ENCODE measurements at places on chromosomes 3 and 15.

GRCh38 chr3:185049710-185050109, 103.2 kb downstream of the C3orf70 start:
- no peak for DNase-seq

DNA sequence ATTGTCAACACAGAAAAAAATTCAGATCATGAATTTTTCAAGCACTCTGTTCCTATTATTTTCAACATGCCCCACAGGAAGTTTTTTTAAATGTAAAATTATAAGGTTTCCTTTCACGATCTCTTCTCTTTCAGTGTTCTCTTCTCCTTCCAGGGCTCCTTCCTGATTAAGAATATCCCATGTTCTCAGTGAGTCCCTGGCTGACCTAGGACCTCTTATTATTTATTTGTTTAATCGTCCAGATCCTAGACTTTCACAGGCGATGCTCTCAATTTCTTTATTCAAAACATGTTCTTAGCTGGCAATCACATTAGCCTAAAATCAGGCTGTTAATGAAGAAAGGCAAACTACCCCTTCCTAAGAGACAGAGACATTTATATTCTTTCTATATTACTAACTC, 124.3 kb downstream of the ABI3BP start:
- no peak for DNase-seq

DNA sequence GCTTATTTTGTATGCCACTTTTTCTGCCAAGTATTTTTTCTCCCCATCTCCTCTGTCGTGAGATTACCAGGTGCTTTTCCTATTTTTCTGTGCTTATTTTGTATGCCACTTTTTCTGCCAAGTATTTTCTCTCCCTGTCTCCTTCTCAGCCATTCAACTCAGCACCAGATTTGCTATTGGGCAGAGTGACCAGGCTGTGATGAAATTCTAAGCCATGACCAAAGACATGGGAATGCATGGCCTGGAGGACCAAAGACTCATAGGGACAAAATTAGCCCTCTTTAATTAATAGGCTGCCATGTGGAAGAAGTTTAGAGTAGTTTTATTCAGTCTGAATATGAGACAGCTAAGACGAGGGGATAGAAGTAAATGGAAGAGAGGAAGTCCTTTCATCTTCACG, 257.4 kb downstream of the SQOR start:
- no peak for DNase-seq

DNA sequence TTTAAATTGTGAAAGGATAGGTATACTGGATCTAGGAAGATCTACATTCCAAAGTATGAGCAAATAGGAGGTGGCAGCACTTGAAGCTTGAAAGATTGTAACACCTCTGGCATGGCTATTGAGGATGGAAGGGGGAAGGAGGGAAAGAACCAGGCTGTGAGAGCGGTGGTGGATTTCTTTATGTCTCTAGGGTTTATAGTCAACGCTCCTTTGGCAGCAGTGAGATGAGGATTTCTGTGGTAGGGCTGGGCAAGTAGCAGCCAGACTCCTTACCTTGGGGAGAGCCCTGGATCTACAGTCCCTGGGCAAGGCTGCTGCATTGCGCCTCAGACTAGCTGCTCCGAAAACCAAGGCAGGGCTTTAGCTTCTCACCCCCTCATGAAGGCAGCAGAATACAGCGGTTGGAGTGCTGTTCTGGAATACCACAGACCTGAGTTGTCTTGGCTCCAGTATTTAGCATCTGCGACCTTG, 53.2 kb downstream of the MEF2A start:
- no peak for DNase-seq

DNA sequence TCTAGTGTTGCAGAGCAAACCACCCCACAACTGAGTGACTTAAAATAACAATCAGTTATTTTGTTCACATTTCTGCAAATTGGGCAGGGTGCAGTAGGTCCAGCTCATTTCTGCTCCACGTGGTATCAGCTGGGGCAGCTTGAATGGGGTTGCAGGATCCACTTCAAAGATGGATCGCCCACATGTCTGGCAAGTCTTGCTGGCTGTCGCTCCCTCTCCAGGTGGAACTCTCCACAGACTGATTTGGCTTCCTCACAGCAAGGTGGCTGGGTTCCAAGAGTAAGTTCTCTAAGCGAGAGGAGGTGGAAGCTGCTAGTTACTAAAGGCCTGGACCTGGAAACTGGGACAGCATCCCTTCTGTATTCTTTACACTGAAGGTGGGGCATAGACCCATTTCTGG, 213.3 kb downstream of the SLC9A9 start:
- no peak for DNase-seq

Measured in stimulated activated CD8-positive, alpha-beta memory T cell treated with anti-CD3 and anti-CD28 coated beads, Interleukin-12 subunit alpha, Interleukin-12 subunit beta, amount 100 ng/mL, for 4 hours (primary cell).